Brain pericyte (primary cell): ENCODE measurements at places on chromosomes 5 and 9.

DNA sequence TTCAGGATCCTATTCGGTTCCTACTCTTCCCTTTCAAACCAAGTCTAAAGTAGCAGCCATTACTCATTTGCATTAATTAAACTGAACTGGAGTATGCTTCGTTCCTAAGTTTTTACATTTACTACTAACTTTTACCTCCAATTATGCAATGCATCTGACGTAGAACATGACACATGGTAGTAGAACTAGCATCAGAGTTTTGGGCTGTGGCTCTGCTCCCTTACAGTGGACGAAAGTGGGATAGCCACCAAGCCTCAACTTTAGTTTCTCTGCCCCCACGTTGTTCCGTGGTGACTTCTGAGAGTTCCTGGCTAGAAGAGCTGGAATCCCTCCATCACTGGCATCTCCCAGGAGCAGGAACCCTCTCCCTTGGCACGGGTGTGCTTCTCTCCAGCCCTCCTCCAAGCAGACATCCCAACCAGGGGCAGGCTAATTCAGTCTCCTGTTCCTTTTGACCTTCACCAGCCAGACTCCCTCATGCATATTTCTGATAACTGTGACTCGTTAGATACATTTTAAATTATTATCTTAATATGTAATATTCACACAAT lies 2.9 kb downstream of the IFNE start:
- DNase-seq, result no peak

DNA sequence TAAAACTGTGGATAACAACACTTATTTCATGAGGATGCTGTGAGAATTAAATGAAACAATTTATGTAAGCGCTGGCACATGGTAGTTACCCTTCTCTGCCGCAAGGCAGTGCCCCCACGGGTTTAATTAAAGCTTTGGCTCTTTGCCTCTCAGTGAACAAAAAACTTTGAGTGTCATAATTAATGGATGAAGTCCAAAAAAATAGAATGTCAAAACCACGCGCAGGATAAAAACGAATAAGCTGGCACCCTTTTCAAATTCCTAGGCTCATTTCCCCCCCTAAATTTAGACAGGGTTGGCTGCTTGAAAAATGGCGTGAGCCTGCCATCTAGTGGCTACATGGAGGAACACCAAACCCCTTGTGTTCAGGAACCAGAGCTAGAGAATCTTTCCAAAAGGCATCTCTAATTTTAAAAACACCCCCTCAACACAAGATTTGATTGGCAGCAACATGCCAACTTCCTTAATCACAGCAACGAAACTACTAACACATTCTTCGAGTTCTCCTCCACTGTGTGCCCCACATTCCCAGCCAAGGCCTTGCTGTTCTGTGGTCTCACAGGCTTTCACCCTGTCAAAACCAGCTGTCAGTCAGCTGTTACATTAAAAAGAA lies 29.0 kb upstream of the CCNG1 start:
- DNase-seq, result no peak

DNA sequence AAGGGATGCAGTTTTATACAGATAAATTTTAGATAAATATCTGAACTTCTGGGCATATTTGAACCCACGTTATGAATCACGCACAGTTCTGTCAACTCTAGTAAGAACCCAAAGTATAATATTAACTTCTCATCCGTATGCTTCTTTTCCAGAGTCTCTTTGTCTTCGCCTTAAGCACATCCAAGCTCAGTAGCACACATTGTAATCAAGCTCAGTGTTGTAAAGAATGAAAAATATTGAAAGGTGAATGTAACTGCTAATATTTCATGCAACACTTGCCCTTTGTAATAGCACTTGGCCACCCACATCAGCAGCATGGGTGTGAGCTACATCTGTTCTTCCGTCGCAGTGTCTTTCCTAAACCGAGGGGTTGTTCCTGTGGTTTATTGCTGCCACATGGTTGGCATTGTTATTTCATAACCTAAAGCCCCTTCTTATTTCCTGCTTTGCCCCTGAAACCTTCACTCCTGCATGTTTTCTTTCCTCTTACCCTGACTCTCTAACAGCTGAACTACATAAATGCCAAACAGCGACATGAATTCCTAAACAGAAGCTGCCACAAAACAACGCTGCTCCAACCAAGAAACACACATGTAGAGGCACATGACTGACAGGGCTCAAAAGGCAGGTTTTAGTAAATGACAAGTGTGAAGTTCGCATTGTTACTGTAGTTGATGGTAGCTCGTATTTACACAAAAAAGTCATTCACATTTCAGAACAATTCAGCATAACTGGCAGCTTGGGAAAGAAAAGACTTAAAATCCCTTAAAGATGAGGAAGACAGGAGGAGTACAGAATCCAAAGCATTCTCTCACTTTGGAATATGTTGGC lies 190.1 kb upstream of the MEF2C start:
- no peak for DNase-seq

GRCh38 chr9:115891929-115892328 lies 261.7 kb upstream of the PAPPA start:
- no peak for DNase-seq
